ENCODE measurements at places on chromosomes 6 and 20. TPM values are rescaled to one million over a fixed set of nuclear protein-coding genes. Genes with fewer than 3 reads are reported as not detected.

SIRT5 gene
- total RNA-seq: 12.5 TPM

WFDC12 gene
- total RNA-seq: not detected

PNLDC1 gene
- total RNA-seq: not detected

PKHD1 gene
- total RNA-seq: 66.2 TPM
